ENCODE measurements at places on chromosomes 5 and 9.

GRCh38 chr9:92590377-92590776 is 54.6 kb upstream of the ECM2 start:
- H3K36me3 ChIP-seq: no peaks in the 10 kb centered on the region
- H3K4me3 ChIP-seq: no peak overlapping the region
- no peak for DNase-seq
- H3K27ac ChIP-seq: no peak overlapping the region
- H3K27me3 ChIP-seq: no peaks in the 10 kb centered on the region

- H3K4me1 ChIP-seq: no peaks in the 10 kb centered on the region
- H3K4me3 ChIP-seq: no peak overlapping the region
- H3K36me3 ChIP-seq: no peaks in the 10 kb centered on the region
- H3K27me3 ChIP-seq: no peaks in the 10 kb centered on the region
- DNase-seq: no peak
- H3K27ac ChIP-seq: no peak overlapping the region
Measured at GRCh38 chr5:128649192-128649591, 111.1 kb upstream of the FBN2 start.

DNA sequence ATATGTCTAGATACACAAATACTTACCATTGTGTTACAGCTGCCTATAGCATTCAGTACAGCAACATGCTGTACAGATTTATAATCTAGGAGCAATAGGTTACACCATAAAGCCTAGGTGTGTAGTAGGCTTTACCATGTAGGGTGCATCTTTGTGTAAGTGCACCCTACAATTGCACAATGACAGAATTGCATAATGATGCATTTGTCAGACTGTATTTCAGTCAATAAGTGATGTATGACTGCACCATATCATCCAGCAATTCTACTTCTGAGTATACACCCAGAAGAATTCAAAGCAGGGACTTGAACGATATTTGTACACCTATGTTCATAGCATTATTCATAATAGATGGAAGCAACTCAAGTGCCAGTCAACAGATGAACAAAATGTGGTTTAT is 100.4 kb upstream of the SLC44A1 start:
- H3K27me3 ChIP-seq: peaks cover 10% of the 10 kb centered on the region
- H3K27ac ChIP-seq: no peak overlapping the region
- peaks cover 6% of the 10 kb centered on the region for H3K4me1 ChIP-seq
- no peak for DNase-seq

GRCh38 chr5:143196601-143197259 is 206.8 kb downstream of the NR3C1 start:
- H3K27ac ChIP-seq: no peak overlapping the region
- H3K27me3 ChIP-seq: no peaks in the 10 kb centered on the region
- H3K36me3 ChIP-seq: peaks cover 12% of the 10 kb centered on the region
- DNase-seq: no peak
- H3K4me1 ChIP-seq: peaks cover 7% of the 10 kb centered on the region

GRCh38 chr9:87770616-87771315 is 44.8 kb downstream of the CTSL start:
- no peak overlapping the region for H3K4me3 ChIP-seq
- H3K27me3 ChIP-seq: peaks cover 11% of the 10 kb centered on the region
- no peaks in the 10 kb centered on the region for H3K4me1 ChIP-seq
- no peaks in the 10 kb centered on the region for H3K36me3 ChIP-seq
- no peak overlapping the region for H3K27ac ChIP-seq

- H3K27ac ChIP-seq: no peak overlapping the region
- DNase-seq: no peak
- no peak overlapping the region for H3K4me3 ChIP-seq
- peaks cover 16% of the 10 kb centered on the region for H3K4me1 ChIP-seq
Measured at GRCh38 chr5:56545016-56545415, 270.3 kb upstream of the MAP3K1 start.

GRCh38 chr5:95810305-95811125 is 12.0 kb downstream of the GLRX start:
- no peak for DNase-seq
- H3K36me3 ChIP-seq: peaks cover 61% of the 10 kb centered on the region
- peaks cover 74% of the 10 kb centered on the region for H3K4me1 ChIP-seq

DNA sequence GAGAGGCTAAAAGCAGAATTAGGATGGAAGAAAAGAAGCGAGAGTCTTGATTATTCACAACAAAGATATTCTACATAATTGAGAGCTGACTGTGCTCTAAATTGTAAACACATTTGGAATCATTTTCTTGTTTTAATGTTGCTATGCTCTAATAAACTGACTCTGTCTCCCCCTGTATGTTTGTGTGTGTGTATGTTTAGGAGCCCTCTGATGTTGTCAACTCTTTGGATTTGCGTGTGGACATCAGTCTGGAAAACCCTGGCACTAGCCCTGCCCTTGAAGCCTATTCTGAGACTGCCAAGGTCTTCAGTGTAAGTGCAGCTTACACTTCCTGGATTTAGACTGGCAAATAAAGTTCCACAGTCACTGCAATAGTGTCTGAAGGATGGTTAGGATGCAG is 37.8 kb downstream of the MOCS2 start:
- H3K36me3 ChIP-seq: peaks cover 56% of the 10 kb centered on the region
- peaks cover 28% of the 10 kb centered on the region for H3K4me1 ChIP-seq
- no peak for DNase-seq
- peaks cover 9% of the 10 kb centered on the region for H3K27me3 ChIP-seq
- H3K4me3 ChIP-seq: no peak overlapping the region
- H3K27ac ChIP-seq: no peak overlapping the region

GRCh38 chr5:29983528-29984155 is 1209.8 kb upstream of the CDH6 start:
- no peaks in the 10 kb centered on the region for H3K4me1 ChIP-seq
- DNase-seq: no peak
- H3K4me3 ChIP-seq: no peak overlapping the region
- no peaks in the 10 kb centered on the region for H3K36me3 ChIP-seq
